ENCODE measurements at places on chromosomes 13 and 19. TPM values are rescaled to one million over a fixed set of nuclear protein-coding genes. Genes with fewer than 3 reads are reported as not detected.

The C19orf67 gene
- polyA plus RNA-seq = not detected

The ATP4A gene
- not detected for polyA plus RNA-seq

The SPACA6 gene
- 21.3 TPM for polyA plus RNA-seq

The RPL18 gene
- polyA plus RNA-seq = 2,376 TPM

The LPAR2 gene
- polyA plus RNA-seq = 1.5 TPM

The PLIN5 gene
- polyA plus RNA-seq = 0.38 TPM

The AMH gene
- polyA plus RNA-seq = 3.1 TPM

The CNFN gene
- polyA plus RNA-seq = 0.51 TPM

The ITM2B gene
- 371 TPM for polyA plus RNA-seq

The FOSB gene
- 18.4 TPM for polyA plus RNA-seq

The TTC9B gene
- not detected for polyA plus RNA-seq

The ZNF226 gene
- 28.2 TPM for polyA plus RNA-seq

The CFAP97D2 gene
- polyA plus RNA-seq = not detected

The FFAR3 gene
- not detected for polyA plus RNA-seq

The LRP3 gene
- 3.9 TPM for polyA plus RNA-seq

The OSCAR gene
- polyA plus RNA-seq = 0.31 TPM

The ZSCAN1 gene
- polyA plus RNA-seq = not detected

The CLDN10 gene
- 0.56 TPM for polyA plus RNA-seq

The DCT gene
- polyA plus RNA-seq = not detected

The KLHL1 gene
- not detected for polyA plus RNA-seq

The CCL25 gene
- polyA plus RNA-seq = not detected

The OVOL3 gene
- polyA plus RNA-seq = not detected

The MRPS12 gene
- 33.3 TPM for polyA plus RNA-seq

The DACH1 gene
- polyA plus RNA-seq = not detected

The NAPA gene
- 61.7 TPM for polyA plus RNA-seq

The ZNF549 gene
- 1.1 TPM for polyA plus RNA-seq

The SULT2B1 gene
- polyA plus RNA-seq = not detected

The FPR3 gene
- 11.9 TPM for polyA plus RNA-seq

The EID2B gene
- polyA plus RNA-seq = 6.0 TPM

The ECSIT gene
- polyA plus RNA-seq = 39.9 TPM

The SIGLEC8 gene
- polyA plus RNA-seq = 1.1 TPM

The TMEM190 gene
- polyA plus RNA-seq = not detected

The CTXN1 gene
- not detected for polyA plus RNA-seq

The SULT2A1 gene
- not detected for polyA plus RNA-seq

The ANGPTL8 gene
- polyA plus RNA-seq = not detected
